T-helper 9 cell (primary cell): ENCODE measurements at places on chromosomes 7 and 10.

- no peak for DNase-seq
These were observed 8.2 kb upstream of the OPTN start for GRCh38 chr10:13091801-13092200.

DNA sequence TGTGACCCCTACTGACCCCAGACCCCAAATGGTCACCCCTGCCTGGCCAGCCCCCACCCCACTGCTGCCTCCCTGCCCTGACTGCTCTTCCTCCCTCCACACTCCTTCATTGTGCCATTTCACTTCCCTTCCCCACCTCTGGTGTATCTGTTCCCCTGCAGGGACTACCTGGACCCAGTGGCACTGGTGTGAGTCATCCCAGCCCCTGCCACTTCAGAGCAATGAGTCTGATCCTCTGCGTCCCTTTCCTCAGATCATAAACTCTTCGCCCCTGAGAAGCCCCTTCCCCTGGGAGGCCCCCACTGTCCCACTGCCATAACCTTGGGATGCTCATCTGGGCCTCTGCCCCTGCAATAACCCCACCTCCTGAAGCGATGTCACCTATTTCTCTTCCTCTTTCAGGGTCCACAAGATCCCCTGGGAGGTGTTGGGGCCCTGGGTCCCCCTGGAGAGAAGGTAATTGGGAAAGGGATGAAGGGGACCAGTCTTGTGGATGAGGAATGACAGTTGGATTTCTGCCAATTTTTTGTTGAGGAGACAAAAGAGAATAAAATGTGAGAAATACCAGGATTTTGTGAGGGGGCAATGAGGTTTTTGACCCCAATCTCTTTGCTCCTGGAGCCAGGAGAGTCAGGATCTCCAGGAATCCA, 19.1 kb upstream of the VOPP1 start:
- DNase-seq = no peak

- DNase-seq = no peak
These were observed 380.5 kb downstream of the SFMBT2 start for GRCh38 chr10:7030134-7030855.

DNA sequence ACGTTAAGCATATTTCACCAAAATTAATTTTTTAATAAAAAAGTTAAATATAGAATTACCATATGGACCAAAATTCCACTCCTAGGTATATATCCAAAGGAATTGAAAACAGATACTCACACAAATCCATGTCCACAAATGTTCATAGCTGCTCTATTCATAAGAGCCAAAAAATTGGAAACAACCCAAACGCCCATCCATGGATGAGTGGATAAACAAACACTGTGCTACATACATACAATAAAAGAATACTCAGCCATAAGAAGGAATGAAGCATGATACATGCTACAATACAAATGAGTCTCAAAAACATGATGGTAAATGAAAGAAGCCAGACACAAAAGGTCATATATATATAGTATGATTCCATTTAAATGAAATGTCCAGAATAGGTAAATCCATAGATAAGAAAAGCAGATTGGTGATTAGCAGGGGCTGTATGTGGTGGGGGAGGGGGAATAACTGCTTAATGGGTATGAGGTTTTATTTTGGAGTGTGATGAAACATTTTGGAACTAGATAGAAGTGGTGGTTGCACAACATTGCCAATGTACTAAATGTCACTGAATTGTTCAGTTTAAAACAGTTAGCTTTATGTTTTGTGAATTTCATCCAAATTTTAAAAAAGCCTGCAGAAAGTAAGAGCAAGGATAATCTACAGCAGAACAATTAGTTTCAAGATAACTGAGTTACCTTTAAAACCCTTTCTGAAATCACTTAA, 101.2 kb upstream of the EFCAB10 start:
- DNase-seq = no peak

DNA sequence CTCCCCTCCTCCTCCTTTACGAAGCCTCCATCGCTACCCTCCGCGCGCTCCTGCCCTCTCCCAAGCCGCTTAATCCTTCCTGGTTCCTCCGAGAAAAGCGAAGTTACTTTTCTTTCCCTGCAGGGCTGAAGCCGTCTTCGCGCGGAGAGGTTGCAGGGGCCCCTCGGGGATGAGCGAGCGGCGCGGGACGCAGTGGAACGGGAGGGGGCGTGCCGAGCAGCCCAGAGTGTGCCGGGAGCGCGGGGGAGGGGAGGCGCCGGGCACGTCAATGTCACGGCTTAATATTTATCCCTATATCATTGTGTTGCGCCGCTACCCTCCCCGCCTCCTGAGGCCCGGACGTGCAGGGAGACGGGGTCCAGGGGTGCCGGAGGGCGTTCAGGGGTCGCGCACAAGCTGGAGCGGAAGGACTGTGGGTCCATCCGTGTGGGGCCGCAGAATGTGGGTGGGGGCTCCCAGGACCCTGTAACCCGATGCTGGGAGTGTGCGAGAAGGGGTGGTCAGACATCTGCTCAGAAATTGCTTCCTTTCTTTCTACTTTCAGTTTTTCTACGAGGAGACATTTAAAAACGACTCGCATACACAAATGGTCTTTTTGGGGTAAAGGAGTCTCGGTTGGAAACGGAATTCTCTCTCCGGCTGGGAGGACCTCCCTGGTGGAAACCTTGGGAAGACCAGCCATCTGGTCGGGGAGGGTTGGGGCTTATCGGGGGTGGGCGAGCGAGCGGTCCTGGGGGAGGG, 2.4 kb downstream of the CDK6 start:
- DNase-seq = peak; percentile 71

GRCh38 chr7:35257251-35258124, 3.6 kb upstream of the TBX20 start:
- no peak for DNase-seq

DNA sequence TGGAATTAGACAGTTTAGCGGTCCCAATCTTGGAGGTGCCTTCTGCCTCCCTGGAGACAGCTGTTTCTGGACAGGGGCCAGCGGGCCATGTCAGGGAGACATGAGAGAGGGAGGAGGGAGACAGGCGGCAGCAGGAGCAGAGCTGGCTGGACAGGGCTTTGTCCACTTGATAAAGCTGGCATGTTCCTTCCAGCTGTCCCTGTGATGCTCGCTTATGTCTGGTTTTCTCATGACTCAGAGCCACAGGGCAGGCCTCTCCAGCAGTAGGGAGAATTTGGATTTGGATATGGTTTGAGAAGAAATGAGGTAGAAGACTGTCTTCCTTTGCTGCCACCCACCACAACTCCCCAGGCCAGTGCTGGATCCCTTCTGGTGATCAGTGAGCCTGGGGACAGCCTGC, 51.7 kb upstream of the SORCS3 start:
- DNase-seq = no peak

DNA sequence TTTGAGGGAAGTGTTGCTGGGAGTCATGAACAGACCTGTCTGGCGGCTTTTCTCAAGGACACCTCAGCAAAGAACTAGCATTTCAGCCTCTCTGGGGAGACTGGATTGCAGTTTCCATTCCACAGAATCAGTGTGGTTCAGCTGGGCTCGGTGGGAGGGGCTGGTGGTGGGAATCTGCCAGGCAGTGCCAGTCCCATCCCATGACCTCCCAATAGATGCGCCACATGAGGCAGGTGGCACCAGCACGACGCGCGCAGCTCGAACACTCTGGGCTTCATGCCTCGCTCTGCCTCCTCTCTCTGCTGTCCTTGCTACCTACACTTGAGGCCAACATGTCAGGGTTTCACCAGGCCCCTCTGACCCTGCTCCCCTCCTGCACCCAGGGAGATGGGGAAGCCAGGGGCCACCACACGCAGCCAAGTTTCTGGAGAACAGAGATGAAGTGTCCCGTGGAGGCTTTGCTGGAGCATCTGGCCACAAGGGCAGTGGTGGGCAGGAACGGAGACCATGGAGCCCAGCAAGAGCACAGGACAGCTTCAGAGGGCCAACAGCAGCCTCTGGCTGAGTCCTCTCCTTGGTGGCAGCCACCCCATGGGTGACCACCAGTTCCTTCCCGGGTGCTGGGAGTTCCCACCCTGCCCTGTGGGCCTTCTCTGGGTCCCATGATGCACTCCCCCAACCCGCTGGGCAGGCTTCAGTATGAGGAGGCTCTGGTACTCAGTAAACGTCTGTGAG, 2.3 kb downstream of the NACAD start:
- no peak for DNase-seq

DNA sequence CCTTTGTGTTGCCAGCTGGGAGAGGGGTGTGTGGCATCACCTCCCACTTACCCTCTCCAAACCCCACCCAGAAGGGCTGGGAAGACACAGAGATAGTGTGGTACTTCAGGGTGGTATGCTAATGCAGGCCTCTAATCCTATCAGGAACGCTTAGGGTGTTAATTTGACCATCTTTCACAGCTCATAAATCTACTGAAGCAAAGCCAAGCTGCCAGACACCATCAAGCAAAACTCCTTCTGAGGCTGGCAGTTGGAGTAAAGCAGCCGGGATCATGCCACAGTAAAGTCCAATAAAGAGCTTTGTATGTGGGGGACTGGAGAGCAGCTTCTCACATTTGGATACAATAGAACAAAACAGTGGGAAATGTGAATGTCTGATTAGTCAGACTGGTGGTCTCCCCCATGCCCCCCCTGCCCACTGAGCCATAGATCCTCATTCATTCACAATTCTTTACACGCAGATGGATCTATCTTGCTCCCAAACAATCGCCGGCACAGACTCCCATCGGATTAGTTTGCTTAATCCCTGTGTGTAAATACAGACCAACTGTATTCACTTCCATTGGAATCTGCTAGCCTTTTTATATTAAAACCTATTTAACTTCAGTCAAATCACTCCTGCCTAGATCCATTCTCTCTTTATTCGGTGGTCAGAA, 29.6 kb downstream of the FGFBP3 start:
- DNase-seq = no peak

DNA sequence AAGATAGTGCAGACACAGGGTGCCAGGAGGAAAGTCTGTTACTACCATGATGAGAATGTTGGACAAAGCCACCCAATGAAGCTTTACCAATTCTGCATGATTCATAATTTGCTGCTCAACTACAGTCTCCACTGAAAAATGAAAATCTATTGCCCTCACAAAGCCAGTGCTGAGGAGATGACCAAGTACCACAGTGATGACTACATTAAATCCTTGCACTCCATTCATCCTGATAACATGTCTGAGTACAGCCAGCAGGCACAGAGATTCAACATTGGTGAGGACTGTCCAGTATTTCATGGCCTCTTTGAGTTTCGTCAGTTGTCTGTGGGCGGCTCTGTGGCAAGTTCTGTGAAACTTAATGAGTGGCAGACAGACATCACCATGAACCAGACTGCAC, 144.0 kb downstream of the PLCE1 start:
- no peak for DNase-seq

- DNase-seq = no peak
These were observed 16.6 kb downstream of the BAG3 start for GRCh38 chr10:119667562-119668328.

GRCh38 chr10:71150796-71151195, 61.6 kb upstream of the UNC5B start:
- DNase-seq = no peak

DNA sequence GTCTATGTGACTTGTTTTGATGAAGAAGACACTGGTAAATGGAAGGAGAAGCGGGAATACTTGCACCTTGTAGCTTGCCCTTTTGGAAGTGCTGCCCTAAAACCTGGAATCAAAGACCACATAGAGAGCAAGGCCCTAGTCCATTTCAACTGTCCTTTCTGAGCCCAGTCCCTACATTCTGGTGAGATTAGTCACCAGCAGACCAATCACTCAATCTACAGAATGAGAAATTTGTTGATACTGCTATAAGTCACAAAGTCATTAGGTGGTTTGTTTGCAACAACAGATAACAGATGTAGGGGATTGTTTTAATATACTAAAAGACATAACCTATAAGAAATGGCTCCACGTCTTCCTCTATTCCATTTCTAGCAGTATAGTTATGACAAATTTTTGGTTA, 33.6 kb downstream of the WASL start:
- no peak for DNase-seq

GRCh38 chr7:144063710-144064109, 5.9 kb upstream of the OR2A25 start:
- no peak for DNase-seq

DNA sequence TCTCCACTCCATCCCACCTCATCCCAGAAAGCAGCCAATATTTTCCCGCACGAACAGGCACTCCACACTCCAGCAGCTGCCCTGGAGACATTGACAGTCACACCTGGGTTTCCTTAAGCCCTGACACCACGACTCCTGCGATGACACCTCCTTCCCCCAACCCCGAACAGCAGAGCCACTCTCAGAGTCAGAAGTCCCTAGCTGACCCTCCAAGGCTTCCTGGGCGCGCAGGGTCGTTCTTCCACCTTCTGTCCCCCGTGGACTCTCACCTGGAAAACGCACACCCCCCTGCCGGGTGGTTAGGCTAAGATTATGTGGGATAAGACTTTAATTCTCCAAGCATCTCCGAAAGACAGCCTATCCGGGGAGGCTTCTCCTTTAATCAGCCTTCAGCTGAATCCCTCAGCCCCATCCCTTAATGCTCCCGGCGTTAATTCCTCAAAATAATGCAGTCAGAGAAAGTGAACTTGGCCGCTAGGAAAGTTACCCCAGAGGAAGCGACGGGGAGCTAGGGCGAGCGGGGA, 1.1 kb downstream of the DENND11 start:
- no peak for DNase-seq

GRCh38 chr10:48493083-48493871, 111.6 kb downstream of the ARHGAP22 start:
- no peak for DNase-seq

GRCh38 chr7:155831807-155832524, 19.7 kb upstream of the SHH start:
- no peak for DNase-seq

DNA sequence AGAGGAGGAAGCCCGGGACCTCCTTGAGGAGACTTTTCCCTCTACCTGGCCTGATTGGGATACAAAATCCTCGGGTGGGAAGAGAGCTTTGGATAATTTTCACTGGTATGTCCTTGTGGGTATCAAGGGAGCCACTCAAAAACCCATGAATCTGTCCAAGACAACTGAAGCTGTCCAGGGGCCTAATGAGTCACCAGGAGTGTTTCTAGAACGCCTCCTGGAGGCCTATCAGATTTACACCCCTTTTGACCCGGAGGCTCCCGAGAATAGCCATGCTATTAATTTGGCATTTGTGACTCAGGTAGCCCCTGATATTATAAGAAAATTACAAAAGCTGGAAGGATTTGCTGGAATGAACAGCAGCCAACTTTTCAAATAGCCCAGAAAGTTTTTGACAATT, 38.6 kb downstream of the ZNF25 start:
- DNase-seq = no peak

DNA sequence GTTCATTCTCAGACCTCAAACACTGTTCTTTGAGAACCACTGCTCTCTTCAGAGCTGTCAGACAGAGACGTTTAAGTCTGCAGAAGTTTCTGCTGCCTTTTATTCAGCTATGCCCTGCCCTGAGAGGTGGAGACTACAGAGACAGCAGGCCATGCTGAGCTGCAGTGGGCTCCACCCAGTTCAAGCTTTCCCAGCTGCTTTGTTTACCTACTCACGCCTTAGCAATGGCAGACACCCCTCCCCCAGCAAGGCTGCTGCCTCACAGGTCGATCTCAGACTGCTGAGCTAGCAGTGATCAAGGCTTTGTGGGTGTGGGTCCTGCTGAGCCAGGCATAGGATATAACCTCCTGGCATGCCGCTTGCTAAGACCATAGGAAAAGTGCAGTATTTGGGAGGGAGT, 80.5 kb upstream of the CYP2C9 start:
- DNase-seq = no peak

- no peak for DNase-seq
These were observed 45.8 kb upstream of the PRSS58 start for GRCh38 chr7:142303650-142304049.

GRCh38 chr10:101441541-101442455, 87.8 kb downstream of the BTRC start:
- no peak for DNase-seq

- no peak for DNase-seq
These were observed 3.5 kb downstream of the SCART1 start for GRCh38 chr10:133457100-133457841.
